Activated T-helper 17 cell treated with anti-CD3 and anti-CD28 coated beads, Interleukin-2, amount 50 U/mL, for 72 hours (primary cell): ENCODE measurements at places on chromosomes 4 and X. TPM values are rescaled to one million over a fixed set of nuclear protein-coding genes. Genes with fewer than 3 reads are reported as not detected.

DNA sequence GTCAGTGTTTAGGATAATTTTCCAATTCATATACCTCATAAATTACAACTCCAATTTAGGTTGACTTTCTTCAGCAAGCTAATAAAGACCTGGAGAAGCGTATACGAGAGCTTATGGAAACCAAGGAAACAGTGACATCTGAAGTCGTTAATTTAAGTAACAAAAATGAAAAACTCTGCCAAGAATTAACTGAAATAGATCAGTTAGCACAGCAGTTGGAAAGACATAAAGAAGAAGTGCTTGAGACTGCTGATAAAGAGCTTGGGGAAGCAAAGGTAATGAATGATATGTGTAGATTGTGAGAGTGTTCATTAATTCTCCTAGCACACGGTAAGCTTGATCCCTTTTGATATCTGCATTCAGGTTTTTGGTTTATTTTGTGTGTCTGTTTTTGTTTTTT is 16.8 kb downstream of the CEP135 start:
- H3K27ac ChIP-seq: no peak overlapping the region
- no peaks in the 10 kb centered on the region for H3K4me1 ChIP-seq
- no peak for ATAC-seq
- no peaks in the 10 kb centered on the region for H3K27me3 ChIP-seq
- H3K4me3 ChIP-seq: no peak overlapping the region

Gene SMIM10
- 1.3 TPM for total RNA-seq

GRCh38 chr4:173039617-173040577 is 128.7 kb upstream of the GALNT7 start:
- H3K4me3 ChIP-seq: no peak overlapping the region
- ATAC-seq: no peak
- no peaks in the 10 kb centered on the region for H3K4me1 ChIP-seq
- no peak overlapping the region for H3K27ac ChIP-seq
- H3K36me3 ChIP-seq: no peaks in the 10 kb centered on the region

Gene GLUD2
- total RNA-seq: 0.16 TPM

Gene CAPN6
- total RNA-seq: not detected

Gene MCTS1
- total RNA-seq: 48.6 TPM

DNA sequence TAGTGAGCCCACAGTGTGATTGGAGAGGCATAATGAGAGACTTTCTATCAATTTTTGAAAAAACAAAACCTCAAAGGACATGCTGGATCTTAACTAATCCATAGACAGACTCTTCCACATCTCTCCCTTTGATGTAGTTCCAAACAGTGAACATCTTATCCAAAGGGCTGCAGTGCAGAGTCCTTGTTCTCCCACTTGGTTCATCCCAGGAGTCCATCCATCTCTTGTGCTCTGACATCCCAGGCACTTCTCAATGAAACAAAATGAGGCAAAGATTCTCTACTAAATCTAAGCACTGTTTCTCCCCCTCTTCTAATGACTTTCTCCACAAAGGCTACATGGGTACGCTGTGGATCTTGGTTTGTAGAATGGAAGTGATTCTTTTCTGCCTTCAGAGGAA is 8.3 kb downstream of the SHROOM3 start:
- no peak overlapping the region for H3K4me3 ChIP-seq
- ATAC-seq: no peak
- H3K27me3 ChIP-seq: peaks cover 21% of the 10 kb centered on the region
- no peak overlapping the region for H3K27ac ChIP-seq
- no peaks in the 10 kb centered on the region for H3K36me3 ChIP-seq

GRCh38 chr4:113474017-113474416 is 287.5 kb downstream of the CAMK2D start:
- no peak overlapping the region for H3K4me3 ChIP-seq
- peak; percentile 82 for ATAC-seq
- H3K4me1 ChIP-seq: peaks cover 32% of the 10 kb centered on the region
- H3K27ac ChIP-seq: peak overlapping the region; percentile 59

- no peak overlapping the region for H3K4me3 ChIP-seq
- no peak overlapping the region for H3K27ac ChIP-seq
- H3K27me3 ChIP-seq: no peaks in the 10 kb centered on the region
- no peaks in the 10 kb centered on the region for H3K36me3 ChIP-seq
These were observed 460.1 kb downstream of the NAF1 start for GRCh38 chr4:162706632-162707031.

Gene BEX2
- total RNA-seq: 7.4 TPM

DNA sequence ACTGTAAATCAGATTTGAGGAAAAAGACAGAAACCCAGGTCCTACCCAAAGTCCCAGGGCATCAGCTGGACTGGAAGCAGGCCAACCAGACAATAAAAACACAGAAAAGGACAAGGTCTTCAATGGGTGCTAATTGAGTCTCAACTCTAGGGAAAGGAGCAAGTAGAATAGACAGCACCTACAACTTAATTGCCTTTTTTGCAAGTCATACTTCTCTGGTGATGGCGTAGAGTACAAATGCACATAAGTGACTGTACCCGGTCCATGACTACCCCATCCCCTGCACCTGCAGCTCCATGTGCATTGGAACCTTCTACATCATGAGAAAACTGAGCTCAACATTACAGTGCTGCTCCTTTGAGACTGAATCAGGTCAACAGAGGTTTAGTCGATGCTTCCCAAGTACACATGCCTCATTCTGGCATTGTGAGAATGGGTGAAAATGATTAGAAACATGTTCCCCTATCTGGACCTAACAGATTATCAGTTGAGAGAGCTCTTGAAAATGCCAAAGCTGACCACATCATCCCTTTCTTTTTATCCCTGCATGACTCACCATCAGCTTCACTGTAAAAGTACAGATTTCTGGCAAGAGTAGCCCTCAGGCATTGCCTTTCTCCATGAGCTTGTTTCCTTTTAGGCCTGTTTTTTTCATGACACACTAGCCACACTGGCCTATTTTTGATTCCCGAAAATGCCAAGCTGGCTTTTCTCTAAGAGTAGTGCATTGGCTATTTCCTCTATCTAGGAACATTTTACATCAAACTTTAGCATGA is 298.3 kb downstream of the HS3ST1 start:
- peaks cover 6% of the 10 kb centered on the region for H3K27me3 ChIP-seq
- H3K4me1 ChIP-seq: no peaks in the 10 kb centered on the region
- H3K27ac ChIP-seq: no peak overlapping the region
- H3K36me3 ChIP-seq: no peaks in the 10 kb centered on the region
- no peak overlapping the region for H3K4me3 ChIP-seq
- ATAC-seq: no peak

GRCh38 chrX:44470816-44471215 is 71.8 kb downstream of the FUNDC1 start:
- H3K4me3 ChIP-seq: no peak overlapping the region
- H3K36me3 ChIP-seq: no peaks in the 10 kb centered on the region
- ATAC-seq: no peak
- no peaks in the 10 kb centered on the region for H3K27me3 ChIP-seq
- no peaks in the 10 kb centered on the region for H3K4me1 ChIP-seq

Gene SYTL4
- total RNA-seq: not detected

DNA sequence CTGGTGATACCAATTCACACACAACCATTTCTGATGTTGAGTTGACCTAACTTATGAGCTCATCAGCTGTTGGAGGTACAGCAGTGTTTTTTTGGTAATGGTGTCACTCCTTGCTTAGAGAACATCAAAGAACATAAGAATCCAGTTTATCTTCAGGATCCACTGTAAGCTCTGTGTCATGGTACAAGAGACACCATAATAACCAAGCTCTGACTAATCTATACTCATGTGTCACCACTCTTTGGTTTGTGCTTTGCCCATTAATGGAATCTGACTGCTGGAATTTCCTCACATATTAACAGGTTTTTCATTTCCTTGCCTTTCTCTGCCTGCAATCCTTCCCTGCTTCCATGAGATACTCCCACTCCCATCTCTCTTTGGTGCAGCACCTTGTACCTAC is 735.1 kb upstream of the LCORL start:
- no peaks in the 10 kb centered on the region for H3K36me3 ChIP-seq
- ATAC-seq: no peak
- no peaks in the 10 kb centered on the region for H3K4me1 ChIP-seq
- no peak overlapping the region for H3K27ac ChIP-seq
- no peaks in the 10 kb centered on the region for H3K27me3 ChIP-seq

DNA sequence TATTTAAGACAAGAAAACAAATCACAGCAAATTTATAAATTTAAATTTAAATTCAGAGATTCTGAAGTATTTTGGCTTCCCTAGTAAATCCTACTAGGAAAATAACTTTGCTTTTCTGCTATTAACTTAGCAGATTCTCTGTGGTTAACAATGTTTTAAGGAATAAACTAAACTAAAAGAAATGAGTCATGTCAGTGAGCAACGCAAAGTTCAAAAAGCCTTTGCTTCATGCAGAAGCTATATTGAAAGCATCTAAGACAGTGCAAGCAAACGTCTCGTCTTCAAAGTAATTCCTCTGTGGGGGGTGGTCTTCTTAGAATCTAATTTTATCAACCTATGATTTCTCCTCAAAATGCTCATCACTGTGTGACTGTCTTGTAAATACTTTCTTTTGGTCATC is 30.1 kb downstream of the GABRB1 start:
- H3K27ac ChIP-seq: no peak overlapping the region
- no peaks in the 10 kb centered on the region for H3K36me3 ChIP-seq
- ATAC-seq: no peak
- H3K4me1 ChIP-seq: no peaks in the 10 kb centered on the region
- H3K4me3 ChIP-seq: no peak overlapping the region
- peaks cover 19% of the 10 kb centered on the region for H3K27me3 ChIP-seq

GRCh38 chr4:4791299-4792111 is 68.0 kb upstream of the MSX1 start:
- H3K4me3 ChIP-seq: no peak overlapping the region
- no peaks in the 10 kb centered on the region for H3K4me1 ChIP-seq
- peaks cover 16% of the 10 kb centered on the region for H3K27me3 ChIP-seq

DNA sequence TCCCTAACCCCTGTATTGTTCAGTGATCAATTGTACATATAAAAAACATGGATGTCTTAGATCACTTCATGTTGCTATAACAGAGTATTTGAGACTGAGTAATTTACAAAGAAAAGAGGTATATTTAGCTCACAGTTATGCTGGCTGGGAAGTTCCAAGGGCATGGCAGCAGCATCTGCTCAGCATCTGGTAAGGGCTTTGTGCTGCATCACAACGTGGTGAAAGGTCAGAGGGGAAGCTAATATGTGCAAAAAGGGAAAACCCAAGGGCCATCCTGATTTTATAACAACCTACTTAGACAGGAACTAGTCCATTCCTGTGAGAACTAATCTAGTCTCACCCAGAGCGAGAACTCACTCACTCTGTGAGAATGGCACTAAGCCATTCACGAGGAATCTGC is 128.2 kb upstream of the OTUD4 start:
- no peak overlapping the region for H3K27ac ChIP-seq
- H3K27me3 ChIP-seq: no peaks in the 10 kb centered on the region
- no peak for ATAC-seq

DNA sequence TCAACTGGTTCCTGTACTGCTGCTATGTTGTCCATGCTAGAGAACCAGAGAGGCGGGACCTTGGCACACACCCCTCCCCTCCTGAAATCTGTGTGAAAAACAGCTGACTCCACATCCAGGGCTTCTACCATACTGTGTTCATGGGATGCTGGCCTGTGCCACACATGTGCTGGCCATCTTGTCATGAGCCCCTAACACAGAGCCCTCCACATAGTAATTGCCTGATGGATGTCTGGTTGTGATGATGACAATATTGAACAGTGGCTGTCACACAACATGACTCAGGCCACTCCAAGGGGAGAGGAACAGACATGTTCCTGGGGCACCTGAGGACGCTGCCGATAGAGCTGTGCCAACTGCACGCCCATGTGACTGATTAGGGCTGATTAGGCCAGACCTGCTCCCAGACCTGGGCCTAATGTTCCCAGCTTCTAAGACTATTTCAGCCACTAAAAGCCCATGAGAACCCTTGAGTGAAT is 13.1 kb downstream of the SLC25A5 start:
- H3K36me3 ChIP-seq: no peaks in the 10 kb centered on the region
- ATAC-seq: no peak
- H3K4me1 ChIP-seq: no peaks in the 10 kb centered on the region
- H3K27me3 ChIP-seq: no peaks in the 10 kb centered on the region

GRCh38 chr4:147874109-147874508 is 142.2 kb downstream of the ARHGAP10 start:
- H3K27me3 ChIP-seq: no peaks in the 10 kb centered on the region
- ATAC-seq: no peak
- no peaks in the 10 kb centered on the region for H3K4me1 ChIP-seq

Gene MAPK10
- total RNA-seq: 0.87 TPM

Gene PGAM4
- not detected for total RNA-seq

Gene CXCL6
- not detected for total RNA-seq

GRCh38 chr4:128601991-128602695 is 207.4 kb upstream of the JADE1 start:
- no peaks in the 10 kb centered on the region for H3K36me3 ChIP-seq
- H3K27ac ChIP-seq: no peak overlapping the region
- no peak for ATAC-seq
- H3K27me3 ChIP-seq: peaks cover 31% of the 10 kb centered on the region

Gene SLC34A2
- total RNA-seq: not detected

DNA sequence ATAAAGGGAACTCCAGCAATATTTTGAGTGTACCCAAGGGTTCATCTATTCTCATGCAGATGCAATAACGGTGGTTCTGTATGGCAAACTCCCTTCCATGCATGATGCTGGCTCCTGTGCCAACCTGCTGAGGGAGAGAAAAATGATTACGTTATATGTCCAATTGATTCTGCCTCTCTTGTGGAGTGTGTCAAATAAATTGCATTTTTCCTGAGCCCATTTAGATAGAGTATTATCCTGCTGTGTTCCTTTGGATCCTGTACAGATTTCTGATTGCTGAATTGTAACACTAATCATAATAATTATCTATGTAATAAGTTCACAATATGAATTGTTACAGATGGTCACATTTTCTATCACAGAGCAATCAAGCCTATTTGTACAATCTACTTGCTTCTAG is 821.7 kb downstream of the C4orf33 start:
- ATAC-seq: no peak
- no peaks in the 10 kb centered on the region for H3K27me3 ChIP-seq
- H3K4me3 ChIP-seq: no peak overlapping the region
- H3K36me3 ChIP-seq: no peaks in the 10 kb centered on the region
- no peaks in the 10 kb centered on the region for H3K4me1 ChIP-seq
- no peak overlapping the region for H3K27ac ChIP-seq

GRCh38 chr4:165489786-165490185 is 111.0 kb downstream of the CPE start:
- H3K27me3 ChIP-seq: peaks cover 24% of the 10 kb centered on the region
- H3K4me3 ChIP-seq: no peak overlapping the region
- no peak overlapping the region for H3K27ac ChIP-seq
- ATAC-seq: no peak
- H3K36me3 ChIP-seq: no peaks in the 10 kb centered on the region
- peaks cover 5% of the 10 kb centered on the region for H3K4me1 ChIP-seq

DNA sequence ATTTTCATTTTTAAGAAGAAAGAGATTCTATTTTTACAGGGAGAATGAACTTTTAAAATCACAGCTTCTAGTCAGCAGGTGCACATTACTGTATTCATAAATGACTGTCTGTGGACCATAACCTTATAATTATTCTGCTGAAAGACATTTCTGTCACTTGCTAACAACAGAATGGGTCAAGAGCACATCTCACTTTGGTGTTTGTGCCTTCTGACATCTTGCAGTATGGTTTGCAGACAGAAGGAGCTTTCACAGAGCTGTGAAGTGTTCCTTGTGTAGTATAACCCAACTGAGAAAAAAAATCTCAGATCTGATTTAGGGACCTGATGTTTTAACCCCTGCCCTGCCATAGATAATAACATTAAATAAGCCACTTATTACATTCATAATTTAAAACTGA is 131.4 kb upstream of the CTSO start:
- ATAC-seq: no peak
- H3K36me3 ChIP-seq: no peaks in the 10 kb centered on the region
- H3K4me3 ChIP-seq: no peak overlapping the region
- no peaks in the 10 kb centered on the region for H3K4me1 ChIP-seq

Gene AFP
- total RNA-seq: not detected
